T-helper 2 cell treated with Interferon-gamma antibody and Interleukin-4, amounts not matched to agents 5 μg/mL and 100 μg/mL, for 36 hours (primary cell): ENCODE measurements at places on chromosomes 3 and 15.
A peak's percentile ranks its signal among the peaks of the same experiment; 100 is the strongest.

- no peak overlapping the region for H3K27ac ChIP-seq
- H3K27me3 ChIP-seq, result no peaks in the 10 kb centered on the region
- H3K4me3 ChIP-seq, result no peak overlapping the region
Observed at GRCh38 chr3:151686257-151686656, 47.5 kb upstream of the AADACL2 start.

- peaks cover 2% of the 10 kb centered on the region for H3K36me3 ChIP-seq
- H3K4me3 ChIP-seq, result no peak overlapping the region
- peaks cover 15% of the 10 kb centered on the region for H3K4me1 ChIP-seq
- DNase-seq, result no peak
- H3K27ac ChIP-seq, result no peak overlapping the region
Observed at GRCh38 chr3:58249358-58250092, 11.9 kb downstream of the ABHD6 start.

GRCh38 chr3:42906848-42907183 lies 874 bp downstream of the ZNF662 start:
- peaks cover 4% of the 10 kb centered on the region for H3K4me1 ChIP-seq
- no peak overlapping the region for H3K27ac ChIP-seq
- peaks cover 12% of the 10 kb centered on the region for H3K36me3 ChIP-seq
- DNase-seq, result no peak
- H3K4me3 ChIP-seq, result peak overlapping the region; percentile 3
- H3K27me3 ChIP-seq, result peaks cover 34% of the 10 kb centered on the region

GRCh38 chr3:134375582-134376384 lies 1.5 kb upstream of the AMOTL2 start:
- DNase-seq, result no peak
- peak overlapping the region; percentile 59 for H3K4me3 ChIP-seq
- no peak overlapping the region for H3K27ac ChIP-seq
- H3K4me1 ChIP-seq, result peaks cover 7% of the 10 kb centered on the region

DNA sequence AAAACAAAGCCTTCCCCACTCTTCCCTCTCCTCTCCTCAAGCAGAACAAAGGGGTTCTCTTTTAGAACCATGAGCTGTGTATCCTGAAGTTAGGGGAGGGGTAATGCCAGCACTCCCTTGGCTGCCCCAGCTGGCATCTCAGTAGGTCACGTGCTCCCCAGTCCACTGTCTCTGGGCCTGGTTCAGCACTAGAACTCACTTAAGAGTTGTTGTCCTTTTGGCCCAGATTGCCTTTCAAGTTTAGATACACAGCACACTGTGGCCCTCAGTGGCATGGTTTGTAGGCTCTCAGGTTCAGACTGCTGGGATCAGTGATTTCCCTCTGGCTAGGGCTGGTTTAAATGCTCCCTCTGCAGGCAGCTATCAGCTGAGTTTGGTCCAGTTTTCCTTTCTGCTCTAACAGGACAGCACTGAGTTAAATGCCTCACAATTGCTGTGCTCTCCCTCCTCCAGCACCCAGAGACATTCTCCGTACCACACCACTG lies 188.4 kb upstream of the ST8SIA2 start:
- DNase-seq, result no peak
- no peak overlapping the region for H3K4me3 ChIP-seq
- no peak overlapping the region for H3K27ac ChIP-seq
- H3K4me1 ChIP-seq, result no peaks in the 10 kb centered on the region
